Activated gamma-delta T cell treated with Interleukin-2 at 50 U/mL for 16 hours (primary cell): ENCODE measurements at places on chromosomes 16 and 17.

GRCh38 chr16:2852003-2852730, 5.8 kb downstream of the PRSS22 start:
- no peak for DNase-seq

- DNase-seq: no peak
Observed at GRCh38 chr16:68149596-68149995, 64.4 kb downstream of the NFATC3 start.

DNA sequence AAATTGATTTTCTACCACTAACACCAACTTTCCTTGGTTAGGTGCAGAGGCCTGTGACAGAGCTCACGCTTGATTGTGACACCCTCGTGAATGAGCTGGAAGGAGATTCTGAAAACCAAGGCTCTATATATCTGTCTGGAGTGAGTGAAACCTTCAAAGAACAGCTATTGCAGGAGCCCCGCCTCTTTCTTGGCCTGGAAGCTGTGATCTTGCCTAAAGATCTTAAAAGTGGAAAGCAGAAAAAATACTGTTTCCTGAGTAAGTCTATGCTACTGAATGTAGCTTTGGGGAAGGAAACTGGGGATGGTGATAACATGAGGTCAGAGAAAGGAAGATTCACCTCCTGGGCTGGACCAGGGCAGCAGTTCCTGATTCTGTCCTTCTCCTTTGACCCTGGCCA, 38.3 kb downstream of the REXO5 start:
- DNase-seq: no peak

- DNase-seq: no peak
Observed at GRCh38 chr16:83501481-83501880, 306.3 kb upstream of the HSBP1 start.

GRCh38 chr16:23185656-23186055, 3.1 kb downstream of the SCNN1G start:
- no peak for DNase-seq

GRCh38 chr16:68636818-68637217, 8.3 kb upstream of the CDH3 start:
- no peak for DNase-seq

GRCh38 chr17:19260958-19261357, 23.8 kb downstream of the EPN2 start:
- no peak for DNase-seq

- no peak for DNase-seq
Observed at GRCh38 chr17:35254107-35254773, 11.4 kb downstream of the SLFN5 start.

DNA sequence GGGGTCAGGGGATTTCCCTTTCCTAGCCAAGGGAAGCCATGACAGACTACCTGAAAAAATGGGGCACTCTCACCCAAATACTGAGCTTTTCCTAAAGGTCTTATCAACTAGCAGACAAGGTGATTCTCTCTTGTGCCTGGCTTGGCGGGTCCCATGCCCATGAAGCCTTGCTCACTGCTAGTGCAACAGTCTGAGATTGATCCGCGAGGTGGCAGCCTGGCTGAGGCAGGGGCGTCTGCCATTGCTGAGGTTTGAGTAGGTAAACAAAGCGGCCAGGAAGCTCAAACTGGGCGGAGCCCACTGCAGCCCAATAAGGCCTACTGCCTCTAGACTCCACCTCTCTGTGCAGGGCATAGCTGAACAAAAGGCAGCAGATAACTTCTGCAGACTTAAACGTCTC, 152.6 kb upstream of the PMFBP1 start:
- DNase-seq: no peak

DNA sequence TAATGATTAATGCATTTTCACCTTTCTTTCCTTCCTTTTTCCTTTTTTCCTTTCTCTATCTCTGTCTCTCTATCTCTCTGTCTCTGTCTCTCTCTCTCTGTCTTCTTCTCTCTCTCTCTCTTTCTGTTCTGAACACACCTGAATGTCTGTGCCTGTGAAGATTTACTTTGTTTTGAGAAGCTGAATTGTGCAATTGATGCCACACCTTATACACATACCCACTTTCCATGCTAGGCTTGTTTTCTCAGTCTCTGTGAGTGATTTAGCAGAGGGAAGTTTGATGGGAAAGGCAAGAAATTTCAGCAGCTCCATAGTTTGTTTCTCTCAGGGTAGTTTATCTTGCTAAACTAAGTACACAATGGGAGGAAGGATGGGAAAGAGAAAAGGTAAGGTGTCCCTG, 9.3 kb upstream of the CAPNS2 start:
- DNase-seq: no peak

DNA sequence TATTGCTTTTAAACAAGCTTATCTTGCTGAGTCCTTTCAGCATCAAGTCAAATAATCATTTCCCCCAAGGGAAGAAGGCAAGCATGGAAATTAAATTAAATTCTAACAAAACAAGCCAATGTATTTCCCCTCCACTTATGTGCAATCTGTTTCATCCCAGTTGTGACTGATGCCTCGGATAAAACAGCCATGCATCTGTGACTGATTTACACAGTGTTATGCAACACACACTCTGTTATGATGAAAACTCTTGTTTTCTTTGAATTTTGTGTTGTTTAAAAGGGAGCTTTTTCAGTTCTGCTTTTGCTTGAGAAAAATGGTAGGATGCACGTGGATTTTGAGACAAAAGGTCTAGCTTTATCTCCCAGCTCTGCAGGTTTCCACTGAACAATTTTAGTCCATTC, 32.6 kb downstream of the TMEM100 start:
- no peak for DNase-seq
